ENCODE measurements at places on chromosomes 3 and 15.

DNA sequence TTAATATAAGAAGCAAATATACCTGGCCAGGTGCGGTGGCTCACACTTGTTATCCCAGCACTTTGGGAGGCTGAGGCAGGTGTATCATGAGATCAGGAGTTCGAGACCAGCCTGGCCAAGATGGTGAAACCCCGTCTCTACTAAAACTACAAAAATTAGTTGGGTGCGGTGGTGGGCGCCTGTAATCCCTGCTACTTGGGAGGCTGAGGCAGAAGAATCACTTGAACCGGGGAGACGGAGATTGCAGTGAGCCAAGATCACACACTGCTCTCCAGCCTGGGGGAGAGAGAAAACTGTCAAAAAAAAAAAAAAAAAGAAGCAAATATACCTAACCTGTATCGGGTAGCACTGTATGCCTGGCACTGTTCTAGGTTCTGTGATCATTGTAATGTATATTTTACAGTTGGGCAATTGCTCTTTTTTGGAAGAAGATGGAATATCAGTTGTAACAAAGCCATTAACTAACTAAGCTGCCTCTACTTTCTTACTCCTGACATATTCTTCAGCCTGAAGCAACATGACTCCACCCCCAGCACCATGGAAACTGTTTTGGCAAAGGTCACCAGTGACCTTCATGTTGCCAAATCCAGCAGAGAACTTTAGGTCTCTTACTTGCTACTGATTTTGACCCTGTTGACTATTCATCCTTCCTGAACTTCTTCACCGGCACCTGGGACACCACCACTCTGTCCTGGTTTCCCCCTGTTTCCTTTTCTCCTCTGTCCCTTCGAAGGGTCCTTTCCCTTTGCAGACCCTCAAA, 203.8 kb downstream of the RPLP1 start:
- DNase-seq, result no peak

DNA sequence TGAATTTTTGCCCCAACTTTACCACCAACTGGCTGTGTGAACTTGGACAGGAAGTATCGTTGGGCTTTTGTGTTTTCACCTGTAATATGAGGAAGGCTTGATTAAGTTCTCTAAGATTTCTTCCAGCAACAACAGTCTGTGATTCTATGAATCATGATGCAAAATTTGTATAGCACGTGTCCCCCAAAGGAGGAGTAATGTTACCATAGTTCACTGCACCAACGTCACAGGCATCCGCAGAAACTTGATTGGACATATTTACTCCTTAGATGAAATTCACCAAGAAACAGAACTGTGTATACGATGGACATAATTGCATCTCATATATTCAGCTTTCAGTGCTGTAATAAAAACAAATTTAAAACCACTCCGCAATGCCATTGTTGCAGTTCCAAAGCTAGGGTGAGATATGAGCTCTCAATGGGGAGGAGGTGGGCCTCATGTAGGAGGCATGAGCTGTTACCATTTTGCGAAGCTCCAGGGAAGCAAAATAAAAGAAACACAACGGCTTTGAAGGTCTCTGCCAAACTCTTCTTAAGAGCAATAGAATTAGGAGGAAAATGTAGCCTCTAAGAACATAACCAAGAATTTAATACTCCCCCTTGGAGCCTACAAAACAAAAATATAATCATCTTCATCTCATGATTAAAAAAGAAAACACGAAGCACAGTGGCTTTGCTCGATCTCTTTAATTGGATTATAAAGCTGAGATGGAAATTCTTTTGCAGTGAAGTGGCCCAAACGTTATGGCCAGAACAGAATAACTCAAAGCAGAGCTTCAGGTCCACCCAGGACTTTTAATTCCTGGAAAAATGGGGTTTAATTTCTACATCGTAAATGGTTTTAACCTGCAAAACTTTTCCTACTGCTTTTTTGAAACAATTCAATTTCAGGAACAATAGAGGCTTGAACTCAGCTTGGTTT, 80.7 kb downstream of the CHST2 start:
- DNase-seq, result no peak

- DNase-seq, result no peak
Observed at GRCh38 chr15:94704421-94704820, 473.1 kb downstream of the MCTP2 start.

DNA sequence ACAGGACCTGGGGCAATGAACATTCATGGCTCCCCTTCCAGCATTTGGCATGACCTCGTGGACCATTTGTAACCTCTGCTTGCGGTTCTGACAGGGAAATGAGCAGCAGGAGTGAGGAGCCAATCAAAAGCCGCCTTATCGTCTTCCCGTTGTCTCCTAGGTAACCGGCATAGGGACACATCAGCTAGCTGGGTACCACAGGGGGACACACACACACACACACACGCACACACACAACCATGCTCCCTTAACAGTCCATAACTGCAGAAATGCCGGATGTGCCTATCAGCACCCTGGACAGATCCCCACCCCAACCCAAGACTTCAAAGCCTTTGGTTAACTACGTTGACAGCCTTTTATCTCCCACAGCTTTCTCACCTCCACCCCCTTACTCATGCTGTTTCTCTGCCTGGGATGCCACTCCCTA, 53.4 kb upstream of the CCDC174 start:
- DNase-seq, result peak; percentile 3

GRCh38 chr3:186182850-186183249, 74.0 kb upstream of the ETV5 start:
- DNase-seq, result peak; percentile 28

DNA sequence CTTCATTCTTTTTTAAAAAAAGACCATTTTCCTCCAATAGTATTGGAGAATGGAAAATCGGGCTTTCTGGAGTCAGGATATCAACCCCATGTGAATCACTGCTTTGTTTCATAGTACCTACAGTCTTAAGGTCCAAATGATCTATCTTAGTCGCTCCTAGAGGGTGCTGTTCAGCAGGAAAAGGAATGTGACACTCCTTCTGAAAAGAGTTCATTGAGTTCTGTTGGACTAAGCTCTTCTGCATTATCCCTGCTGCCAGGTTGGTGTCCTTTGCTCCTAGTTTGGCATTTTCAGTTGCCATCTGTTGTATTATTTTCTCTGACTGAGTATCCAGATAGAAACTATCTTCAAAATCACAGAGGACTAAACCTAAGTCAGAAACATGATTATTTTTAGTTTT, 57.2 kb downstream of the POLQ start:
- DNase-seq, result no peak

Measured in inflammatory macrophage treated with lipopolysaccharide for 1 hour (primary cell).